ENCODE measurements at places on chromosomes 1 and 21.

- no peak for DNase-seq
These were observed 25.5 kb upstream of the DDAH1 start for GRCh38 chr1:85490270-85490985.

DNA sequence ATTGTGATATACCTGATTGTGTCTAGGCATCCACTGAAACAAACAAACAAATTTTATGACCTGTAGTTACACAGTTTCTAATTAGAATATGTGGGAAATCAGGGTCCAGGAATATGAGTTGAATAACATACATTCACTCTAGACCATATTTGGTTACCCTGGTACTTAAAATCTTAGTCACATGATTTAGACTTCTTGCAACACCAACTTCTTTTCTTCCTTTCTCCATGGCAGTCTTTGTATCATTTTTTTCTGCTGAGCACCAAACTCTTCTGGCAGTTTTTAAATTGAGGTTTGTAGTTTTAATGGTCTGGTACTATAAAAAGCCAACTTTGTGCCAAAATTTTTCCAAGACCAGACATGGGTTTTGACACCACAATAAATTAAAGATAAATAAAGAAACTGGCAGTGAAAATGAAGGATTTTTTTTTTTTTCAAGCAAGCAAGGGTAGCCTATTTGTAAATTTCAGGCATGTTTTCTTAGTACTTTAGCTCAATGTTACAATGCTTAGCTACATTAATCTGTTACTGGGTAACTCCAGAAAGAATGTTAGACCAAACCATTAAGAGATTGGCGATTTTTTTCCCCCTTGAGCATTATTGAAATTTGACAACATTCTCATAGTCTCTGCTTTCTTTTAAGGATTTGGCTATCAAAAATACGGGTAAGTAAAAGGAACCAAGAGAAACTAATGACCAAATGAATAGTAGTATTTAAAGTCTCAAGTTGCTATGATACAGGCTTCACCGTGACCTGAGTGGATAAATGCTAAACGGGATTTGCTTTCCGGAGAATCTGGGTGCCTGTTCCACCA lies 108.5 kb downstream of the NFIA start:
- no peak for DNase-seq

DNA sequence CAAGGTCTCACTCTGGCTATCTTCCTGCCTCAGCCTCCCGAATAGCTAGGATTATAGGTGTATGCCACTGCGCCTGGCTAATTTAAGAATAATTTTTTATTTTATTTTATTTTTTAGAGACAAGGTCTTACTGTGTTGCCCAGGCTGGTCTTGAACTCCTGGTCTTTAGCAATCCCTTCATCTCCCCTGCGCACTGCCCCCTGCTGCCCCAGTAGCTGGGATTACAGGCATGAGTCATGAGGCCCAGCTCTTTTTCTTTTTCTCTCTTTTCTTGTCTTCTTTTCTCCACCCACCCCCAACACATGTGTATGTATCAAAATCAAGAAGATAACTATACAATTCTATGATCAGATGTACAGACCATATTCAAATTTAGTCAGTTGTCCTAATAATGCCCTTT lies 87.2 kb downstream of the PEX14 start:
- peak; percentile 16 for DNase-seq

DNA sequence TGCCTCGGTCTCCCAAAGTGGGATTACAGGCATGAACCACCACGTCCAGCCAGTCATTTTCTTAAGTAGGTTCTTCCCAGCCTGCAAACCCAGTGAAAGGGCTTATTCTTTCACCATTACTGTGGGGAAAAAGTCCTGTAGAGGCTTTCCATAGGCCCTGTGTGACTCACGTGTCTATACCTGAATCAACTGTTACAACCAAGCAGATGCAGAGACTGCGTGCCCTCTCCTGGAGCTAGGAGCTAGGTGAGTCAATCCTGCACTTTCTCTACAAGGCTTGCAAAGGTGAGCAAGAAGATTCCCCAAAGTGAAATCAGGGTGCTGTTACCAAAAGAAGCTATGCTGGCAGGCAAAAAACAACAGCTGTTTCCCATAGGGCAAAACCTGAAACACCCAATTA lies 13.8 kb upstream of the MPZL1 start:
- no peak for DNase-seq

- no peak for DNase-seq
These were observed 20.4 kb upstream of the KIF14 start for GRCh38 chr1:200640963-200641401.

DNA sequence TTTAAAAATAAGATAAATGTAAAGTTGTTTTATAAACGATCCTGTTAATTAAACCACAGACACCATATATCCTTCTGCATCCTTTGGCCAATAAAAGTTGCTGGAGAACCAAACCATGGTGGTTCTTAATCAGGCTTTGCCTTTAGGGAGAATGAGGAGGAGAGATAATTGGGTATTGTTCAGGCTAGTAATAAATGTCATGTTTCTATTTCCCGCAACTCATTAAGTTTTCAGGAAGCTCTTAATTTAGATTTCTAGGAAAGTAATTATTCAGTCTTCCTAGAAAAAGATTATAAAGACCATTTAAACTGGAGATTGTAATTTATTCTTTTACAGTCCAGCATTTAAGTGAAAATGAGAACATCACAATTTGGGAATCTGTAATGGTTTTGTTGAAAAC lies 34.5 kb downstream of the RAB4A start:
- no peak for DNase-seq

- DNase-seq: no peak
These were observed 434.0 kb upstream of the NR5A2 start for GRCh38 chr1:199593475-199593874.

DNA sequence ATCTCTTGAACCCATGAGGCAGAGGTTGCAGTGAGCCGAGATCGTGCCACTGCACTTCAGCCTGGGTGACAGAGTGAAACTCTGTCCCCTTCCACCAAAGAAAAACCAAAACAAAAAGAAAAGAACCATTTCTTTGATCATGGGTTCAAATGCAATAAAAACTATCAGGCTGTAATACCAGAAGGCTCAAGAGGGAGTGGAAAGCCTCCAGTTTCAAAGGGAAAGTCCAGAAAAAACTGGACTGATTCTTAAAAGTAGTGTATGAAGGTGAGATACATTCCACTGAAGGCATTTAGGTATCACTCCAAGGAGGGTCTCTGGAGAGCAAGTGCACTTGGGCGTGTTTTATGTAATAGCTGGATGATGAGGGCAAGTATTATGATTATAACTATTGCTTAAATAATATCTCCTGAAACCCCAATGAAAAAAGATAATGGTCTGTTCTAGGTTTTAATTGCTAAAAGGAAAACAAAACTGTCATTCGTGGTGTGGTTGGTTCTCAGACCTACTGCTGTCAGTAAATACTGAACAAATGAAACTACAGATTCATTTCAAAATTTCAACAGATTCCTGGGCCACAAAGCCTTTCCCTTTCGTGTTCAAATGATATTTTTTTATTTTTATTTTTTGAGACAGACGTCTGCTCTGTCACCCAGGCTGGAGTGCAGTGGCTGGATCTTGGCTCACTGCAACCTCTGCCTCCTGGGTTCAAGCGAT lies 6.0 kb upstream of the CAMTA1 start:
- no peak for DNase-seq

DNA sequence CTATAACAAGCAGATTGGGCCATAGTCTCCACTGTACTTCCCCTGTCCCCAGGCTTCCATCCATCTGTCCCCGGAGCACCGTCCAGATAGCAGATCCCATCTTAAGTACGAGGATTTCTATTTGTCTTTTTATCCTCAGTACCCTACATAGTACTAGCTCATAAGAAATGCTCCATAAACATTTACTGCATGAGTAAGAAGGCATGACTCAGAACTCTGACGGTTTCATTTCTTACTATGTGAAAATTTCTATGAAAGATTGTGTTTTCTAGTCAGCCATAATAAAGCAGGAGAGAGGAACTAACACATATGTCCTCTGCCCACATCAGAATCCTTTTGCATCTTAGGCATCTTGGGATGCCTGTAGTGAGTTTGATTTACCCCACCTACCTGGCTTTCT lies 49.5 kb downstream of the CHD1L start:
- no peak for DNase-seq

DNA sequence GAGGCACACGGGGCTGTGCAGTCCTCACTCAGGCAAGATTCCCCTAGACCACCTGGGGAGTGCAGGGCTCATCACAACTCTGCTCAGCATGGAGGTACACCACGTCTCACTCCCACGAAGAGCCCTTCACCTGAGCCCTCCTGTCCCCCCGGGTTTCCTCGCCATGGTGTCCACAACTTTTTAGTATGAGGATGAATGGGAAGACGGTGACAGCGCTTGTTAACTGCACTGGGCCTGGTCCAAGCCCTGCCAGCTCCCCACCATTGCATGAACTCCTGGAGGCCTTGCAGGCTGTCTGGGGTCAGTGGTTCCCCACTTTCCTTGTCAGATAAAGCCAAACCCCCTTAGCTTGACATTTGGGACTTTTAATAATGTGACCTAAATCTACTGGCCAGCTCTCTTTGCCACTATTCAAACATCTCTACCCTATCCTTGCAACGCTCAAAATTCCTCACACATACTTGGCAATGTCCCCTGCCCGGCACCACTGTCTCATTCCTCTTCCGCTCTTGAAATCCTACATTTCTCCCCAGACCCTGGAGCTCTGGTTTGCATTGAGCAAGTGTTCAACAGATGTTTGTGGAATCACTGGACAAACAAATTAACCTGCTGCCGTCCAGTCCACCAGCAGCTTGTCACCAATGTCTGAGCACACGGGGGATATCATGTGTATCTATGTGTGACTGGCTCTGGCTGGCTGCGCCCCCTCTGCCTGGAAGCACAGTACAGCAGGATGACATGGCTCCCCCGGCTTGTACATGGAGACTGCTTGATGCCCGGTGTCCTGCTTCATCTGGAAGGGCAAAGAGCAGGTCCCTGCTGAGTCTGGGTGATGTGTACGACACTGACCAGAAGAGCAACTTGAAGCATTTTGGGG lies 11.2 kb downstream of the TMEM9 start:
- no peak for DNase-seq

DNA sequence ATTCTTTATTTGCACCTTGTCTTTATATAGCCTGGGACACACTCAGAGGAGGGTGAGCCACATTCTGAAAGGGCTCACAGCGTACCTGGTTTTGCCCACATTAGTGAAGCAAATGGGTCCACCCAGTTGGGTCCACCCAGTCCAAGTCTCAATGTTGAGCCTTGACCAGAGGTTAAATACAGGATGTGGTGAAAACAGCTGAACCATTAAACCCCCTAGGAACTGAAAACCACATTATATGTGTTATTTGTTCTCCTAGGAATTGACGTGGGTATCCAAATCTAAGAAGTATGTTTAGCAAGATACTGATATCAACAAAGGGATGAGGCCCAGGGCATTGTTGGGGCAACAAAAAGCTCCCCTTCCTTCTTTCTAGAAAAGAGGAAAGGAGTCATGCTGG lies 83.8 kb downstream of the SETD4 start:
- DNase-seq: no peak

DNA sequence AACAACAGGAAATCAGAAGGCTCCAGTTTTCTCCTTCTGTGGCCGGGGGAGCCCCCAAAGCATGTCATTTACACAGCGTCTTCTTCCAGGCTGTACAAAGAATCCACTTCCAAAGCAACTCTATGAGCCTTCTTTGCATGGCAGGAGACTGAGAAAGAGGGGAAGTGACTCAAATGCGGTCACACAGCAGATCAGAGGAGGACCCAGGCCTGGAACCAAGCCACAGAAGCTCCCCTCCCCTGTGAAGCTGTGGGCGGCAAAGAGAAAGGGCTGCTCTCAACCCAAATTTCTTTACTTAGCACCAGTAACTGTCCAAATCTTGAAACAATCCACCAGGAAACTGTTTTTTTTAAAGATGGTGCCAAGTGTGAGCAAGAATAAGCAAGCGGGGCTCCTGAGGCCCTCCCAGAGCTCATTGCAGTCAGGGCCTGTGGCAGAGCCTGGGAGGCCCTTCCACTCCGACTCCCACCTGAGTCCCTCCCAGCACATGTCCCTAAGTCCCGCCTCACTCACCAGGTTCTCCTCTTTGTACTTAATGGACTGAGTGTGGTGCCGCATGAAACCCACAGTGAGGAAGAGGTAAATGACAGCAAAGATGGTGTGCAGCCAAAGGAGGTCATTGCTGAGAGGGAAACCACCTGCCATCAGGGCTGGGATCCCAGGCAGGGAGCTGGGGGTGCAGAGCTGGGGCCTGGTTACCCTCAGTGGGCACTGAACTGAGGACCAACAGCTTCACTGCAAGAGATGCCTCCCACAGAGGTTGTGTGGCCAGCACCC lies 15.9 kb downstream of the TMEM63A start:
- DNase-seq: peak; percentile 65

GRCh38 chr1:6870086-6870485 lies 84.8 kb downstream of the CAMTA1 start:
- DNase-seq: no peak

DNA sequence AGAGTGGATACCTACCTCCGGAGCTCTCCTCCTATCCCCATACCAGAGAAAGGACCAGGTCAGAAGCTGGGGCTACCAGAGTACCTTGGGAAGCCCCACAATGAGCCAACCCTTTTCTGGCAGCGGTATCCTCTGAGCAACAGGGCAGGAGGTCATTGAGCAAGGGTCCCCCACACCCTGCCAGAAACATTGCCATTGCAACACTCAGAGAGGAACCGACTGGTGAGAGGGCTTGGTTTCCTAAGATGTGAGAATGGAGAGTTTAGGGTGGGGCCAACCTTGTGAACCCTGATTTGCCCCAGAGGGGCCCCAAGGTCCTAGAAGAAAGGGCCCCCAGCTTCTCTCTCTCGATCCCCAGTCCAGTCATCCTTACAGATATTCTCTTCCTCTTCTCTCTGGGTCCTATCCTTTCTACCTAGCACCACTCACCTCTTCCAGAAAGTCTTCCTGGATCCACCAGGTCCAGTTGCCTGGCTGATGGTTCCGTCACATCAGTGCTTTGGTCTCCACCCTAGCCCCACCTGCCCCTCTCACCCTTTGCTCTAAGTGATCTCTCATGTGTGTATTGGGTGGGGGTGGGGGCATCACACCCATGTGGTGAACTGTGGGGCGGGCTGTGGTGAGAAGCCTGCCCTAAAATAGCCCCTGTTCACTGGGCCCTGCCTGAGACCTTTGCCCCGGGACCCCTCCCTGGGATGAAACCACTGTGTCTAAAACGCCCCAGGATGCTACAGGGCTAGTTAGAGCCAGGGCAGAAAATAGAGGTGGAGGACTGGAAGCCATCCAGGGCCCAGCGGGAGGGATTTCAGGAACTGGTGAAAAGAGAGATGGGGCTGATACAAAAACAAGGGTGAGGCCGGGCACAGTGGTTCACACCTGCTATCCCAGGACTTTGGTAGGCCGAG lies 8.7 kb downstream of the FGR start:
- peak; percentile 74 for DNase-seq

- no peak for DNase-seq
These were observed 26.1 kb downstream of the SLC19A1 start for GRCh38 chr21:45516071-45516670.

- DNase-seq: peak; percentile 75
These were observed 215.5 kb upstream of the USP25 start for GRCh38 chr21:15514073-15514946.

GRCh38 chr1:145891587-145892485 lies 6.2 kb upstream of the ANKRD35 start:
- DNase-seq: peak; percentile 39

- DNase-seq: no peak
These were observed 120.6 kb downstream of the MAB21L3 start for GRCh38 chr1:116231752-116232151.

GRCh38 chr1:180027949-180028445 lies 73.4 kb downstream of the CEP350 start:
- DNase-seq: no peak

- DNase-seq: peak; percentile 58
These were observed 24.1 kb downstream of the PTGFRN start for GRCh38 chr1:116933606-116934515.

Measured in CD4-positive, alpha-beta T cell treated with Interferon alpha-2 for 1 hour (primary cell).